ENCODE measurements at places on chromosomes 2 and 18. TPM values are rescaled to one million over a fixed set of nuclear protein-coding genes. Genes with fewer than 3 reads are reported as not detected.

GRCh38 chr2:123207245-123207644 is 817.8 kb upstream of the CNTNAP5 start:
- DNase-seq: no peak

DNA sequence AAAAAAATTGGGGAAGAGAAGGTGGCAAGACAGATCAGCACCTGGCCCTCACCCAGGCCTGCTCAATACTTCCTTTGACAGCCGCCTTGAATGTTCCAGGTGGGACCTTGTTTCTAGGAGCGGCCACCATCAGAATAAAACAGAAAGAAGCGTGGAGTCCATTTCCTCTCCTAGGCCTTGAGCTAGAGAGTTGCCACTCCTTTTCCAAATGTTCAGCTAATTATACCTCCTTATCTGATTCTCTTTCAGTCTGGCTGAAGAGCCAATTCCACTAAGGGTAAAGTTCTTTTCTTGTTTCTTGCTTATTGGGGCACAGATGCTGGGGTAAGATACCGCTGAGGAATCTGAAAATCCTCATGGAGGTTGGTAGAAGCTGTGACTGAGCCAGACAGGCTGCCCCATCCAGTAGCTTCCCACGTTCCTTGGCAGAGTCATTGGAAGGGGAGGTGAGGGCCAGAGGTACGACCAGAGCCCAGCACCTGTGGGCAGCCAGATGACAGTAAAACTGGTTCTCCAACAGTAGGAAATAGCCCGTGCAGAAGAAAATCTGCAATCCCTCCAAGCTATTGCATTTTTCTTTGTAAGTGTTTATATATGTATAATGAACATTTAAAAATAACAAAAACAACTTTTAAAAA is 51.5 kb downstream of the PLB1 start:
- DNase-seq: no peak

DNA sequence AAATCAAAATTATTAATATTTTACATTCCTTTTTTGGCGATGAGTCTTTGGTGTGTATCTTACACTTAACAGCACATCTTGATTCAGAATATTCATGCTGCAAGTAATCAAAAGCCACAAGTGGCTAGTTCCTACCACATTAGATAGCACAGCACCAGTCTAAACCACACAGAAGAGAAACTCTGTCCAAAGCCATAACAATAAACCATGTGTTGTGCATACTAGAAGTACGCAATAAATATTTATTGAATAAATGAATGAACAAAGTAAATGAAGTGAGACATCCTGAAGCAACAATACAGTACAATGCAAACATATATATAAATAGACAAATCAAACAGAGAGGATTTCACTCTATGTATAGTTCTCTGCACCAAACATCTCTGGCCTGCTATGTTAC is 287.3 kb downstream of the EXOC6B start:
- peak; percentile 78 for DNase-seq

GRCh38 chr2:127407661-127408003 is 10.6 kb upstream of the PROC start:
- no peak for DNase-seq

DNA sequence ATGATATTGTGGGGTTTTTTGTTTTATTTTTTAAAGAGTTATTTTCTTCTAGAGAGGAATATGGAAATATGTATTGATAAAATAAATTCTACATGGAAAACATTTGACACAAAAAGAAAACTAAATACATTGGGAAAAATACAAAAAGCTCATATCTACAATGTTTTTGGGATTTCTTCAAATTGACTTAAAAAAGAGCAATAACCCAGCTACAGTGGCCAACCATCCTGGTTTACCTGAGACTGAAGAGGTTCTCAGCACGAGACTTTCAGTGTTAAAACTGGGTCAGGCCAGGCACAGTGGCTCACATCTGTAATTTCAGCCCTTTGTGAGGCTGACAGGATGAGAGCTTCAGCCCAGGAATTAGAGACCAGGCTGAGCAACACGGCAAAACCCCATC is 56.7 kb upstream of the MYCN start:
- no peak for DNase-seq

Gene RSAD2
- 0.48 TPM for total RNA-seq
